Activated CD4-positive, alpha-beta T cell treated with anti-CD3 and anti-CD28 coated beads for 1 hour (primary cell): ENCODE measurements at places on chromosomes 3 and 15.

DNA sequence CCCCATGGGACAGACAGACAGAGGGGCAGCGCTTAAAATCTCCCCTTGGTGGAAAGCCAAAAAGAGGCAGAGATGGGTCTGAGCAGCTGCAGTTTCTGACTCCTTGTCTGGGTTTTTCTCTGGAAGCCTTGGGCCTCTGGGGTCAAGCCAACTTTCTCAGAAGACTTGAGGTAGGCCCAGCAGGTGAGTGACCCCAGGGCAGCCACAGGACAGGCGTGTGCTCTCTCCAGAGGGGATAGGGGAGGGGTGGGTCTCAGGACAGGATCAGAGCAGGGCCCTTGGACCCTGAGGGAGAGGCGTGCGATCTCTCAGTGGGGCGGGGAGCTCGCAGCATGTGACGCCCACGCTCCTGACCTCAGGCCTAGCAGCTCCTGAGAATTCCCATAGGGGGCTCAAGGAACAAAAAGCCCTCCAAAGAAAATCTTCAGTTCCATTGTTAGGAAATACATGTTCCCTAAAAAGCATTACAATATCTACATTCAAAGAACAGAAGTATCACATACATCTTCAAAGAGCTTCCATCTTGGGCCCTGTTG, 34.6 kb upstream of the DUSP7 start:
- DNase-seq, result no peak

- no peak for DNase-seq
These were observed 174.1 kb downstream of the KLHL25 start for GRCh38 chr15:85620690-85621049.

GRCh38 chr3:188589071-188589470, 435.1 kb downstream of the LPP start:
- DNase-seq, result no peak

GRCh38 chr3:151477591-151478334, 16.9 kb upstream of the IGSF10 start:
- DNase-seq, result no peak

DNA sequence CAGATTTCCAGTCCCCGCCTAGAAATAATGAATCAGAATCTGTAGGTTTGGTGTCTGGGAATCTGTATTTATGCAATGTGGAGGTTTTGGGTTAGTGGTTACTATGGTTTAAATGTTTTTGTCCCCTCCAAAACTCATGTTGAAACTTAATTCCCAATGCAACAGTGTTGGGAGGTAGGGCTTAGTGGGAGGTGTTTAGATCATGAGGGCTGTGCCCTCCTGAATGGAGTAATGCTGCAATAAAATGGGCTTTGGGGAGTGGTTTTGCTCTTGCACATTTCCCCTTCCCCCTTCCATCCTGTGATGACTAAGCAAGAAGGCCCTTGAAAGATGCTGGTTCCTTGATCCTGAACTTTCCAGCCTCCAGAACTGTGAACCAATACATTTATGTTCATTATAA, 9.2 kb upstream of the RFC4 start:
- DNase-seq, result no peak

DNA sequence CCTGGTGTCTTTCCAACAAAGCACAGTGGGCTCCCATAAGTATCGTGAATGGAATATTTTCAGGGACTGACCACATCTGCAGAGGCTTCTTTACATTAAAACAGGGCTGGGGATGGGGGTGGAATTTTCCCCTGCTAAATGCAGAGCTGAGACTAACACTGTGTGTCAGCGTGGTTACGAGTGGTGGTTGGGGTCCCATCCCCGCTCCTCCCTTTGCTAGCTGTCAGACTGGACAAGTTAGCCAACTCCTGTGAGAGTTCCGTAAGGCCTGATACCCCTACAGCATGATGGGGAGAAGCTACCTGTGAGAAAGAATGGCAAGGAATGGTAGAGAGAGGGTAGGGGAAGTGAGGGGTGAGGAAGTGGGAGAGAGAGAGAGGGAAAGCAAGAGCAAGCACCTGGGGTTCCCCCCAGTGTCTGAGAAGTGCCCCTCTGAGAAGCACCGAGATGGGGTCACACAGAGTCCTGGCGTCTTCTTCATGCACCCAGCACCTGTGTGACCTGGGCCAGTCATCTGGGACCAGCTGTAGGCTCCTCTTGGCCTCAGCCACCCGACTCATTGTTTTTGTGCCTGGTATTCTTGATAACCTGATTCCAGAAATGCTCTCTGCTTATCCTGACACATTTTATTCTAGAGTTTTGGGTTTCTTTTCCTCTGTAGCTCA, 395.8 kb downstream of the CACNA2D3 start:
- no peak for DNase-seq

DNA sequence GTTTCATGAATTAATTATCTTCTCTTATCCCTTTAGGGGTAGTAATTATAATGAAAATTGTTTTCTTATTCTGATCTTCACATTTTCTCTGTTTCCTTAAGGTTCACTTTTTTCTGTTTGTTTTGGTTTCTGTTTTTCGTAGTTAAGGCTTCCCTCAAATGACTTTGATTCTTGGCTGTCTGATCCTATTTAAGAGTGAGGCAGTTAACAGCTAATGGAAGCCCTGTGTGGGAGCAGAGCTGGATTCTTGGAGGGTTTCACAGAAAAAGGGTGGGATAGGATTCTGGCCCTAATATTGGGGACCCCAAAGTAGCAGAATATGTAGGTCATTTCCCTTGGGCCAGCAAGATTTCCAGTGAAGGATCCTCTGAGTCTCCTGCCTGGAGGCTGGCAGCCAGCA, 6.8 kb upstream of the AMOTL2 start:
- DNase-seq, result no peak

DNA sequence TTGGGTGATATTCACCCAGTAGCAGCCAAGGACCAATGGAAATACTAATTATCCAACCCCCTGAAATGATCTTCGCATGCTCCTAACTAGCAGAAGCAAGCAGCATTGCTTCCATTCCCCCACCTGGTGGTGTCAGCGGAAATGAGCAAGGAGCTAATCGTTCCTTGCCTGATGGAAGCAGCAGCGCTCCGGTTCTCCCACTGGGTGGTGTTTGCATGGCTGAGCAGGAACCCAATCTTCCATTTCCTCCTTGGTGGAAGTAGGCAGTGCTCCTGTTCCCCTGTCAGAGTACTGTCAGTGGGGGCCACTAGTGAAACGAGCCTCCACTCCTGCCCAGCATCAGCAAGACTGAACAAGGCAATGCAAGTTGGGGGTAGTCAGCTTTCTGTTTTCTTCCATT, 311.5 kb downstream of the CACNA2D3 start:
- no peak for DNase-seq

- DNase-seq, result no peak
These were observed 284.4 kb downstream of the KCNH8 start for GRCh38 chr3:19432669-19433068.

DNA sequence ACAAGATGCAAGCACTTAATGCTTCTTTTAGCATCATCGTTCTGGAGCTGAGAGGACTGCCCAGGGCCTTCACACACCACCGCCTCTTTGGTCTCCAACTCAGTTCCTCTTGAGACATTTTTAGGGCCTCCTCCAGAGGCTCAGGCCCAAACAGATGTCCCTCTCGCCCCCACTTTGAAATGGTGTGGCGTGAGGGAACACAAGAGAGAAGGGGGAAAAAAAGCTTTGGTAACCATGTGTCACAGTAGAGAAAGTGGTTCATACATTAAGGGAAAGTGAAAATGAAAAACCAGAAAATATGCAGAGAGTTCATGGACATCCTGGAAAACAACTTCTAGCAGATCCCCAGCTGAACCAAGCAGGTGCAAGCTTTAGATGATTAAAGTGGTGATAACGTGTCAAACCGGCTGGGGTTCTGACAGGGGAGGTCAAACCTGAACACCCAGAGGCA, 33.1 kb upstream of the FOXP1 start:
- no peak for DNase-seq

DNA sequence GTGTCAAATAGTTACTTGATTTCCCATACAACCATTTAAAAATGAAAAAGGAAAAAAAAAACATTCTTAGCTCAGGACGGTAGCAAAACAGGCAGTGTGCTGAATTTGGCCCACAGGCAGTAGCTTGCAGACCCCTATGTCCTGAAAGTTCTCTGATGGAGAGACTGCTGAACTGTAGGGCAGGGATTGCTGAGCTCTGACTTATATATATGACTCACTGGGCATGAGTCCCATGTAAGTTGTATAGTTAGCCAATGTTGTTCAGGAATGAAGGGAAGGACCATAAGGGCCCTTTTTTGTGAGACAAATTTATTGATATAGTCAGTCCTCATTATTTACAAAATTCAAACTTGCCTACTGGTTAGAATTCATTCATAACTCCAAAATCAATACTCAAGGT, 36.9 kb upstream of the FRMD4B start:
- no peak for DNase-seq

DNA sequence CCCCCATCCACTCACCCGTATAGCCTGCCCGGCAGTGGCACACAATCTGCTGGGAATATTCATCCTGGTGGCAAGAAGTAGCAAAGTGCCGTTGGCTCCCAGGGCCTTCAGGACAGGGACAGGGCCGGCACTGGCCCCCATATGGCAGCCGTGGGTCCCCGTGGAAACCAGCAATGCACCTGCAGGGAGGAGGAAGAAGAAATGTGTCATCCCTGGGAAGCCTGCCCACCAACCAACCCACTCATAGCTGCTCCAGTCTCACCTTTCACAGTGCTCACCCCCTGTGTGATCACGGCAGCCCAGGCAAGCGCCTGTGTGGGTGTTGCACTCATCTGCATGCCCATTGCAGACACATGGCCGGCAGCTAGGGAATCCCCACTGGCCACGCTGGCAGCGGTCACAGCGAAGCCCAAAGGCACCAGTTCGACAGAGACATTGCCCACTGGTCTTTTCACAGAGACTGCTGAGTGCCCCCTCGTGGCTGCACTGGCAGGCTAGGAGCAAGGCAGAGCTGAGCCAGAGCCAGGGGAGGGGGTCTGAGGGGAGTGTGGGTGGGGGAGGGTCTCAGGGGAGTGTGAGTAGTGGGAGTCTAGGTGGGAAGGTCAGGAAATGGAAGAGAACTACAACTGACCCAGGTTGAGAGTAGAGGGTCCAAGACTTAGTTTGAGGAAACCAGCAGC, 4.5 kb upstream of the USP19 start:
- DNase-seq, result no peak
